ENCODE measurements at places on chromosomes 3 and 15.

DNA sequence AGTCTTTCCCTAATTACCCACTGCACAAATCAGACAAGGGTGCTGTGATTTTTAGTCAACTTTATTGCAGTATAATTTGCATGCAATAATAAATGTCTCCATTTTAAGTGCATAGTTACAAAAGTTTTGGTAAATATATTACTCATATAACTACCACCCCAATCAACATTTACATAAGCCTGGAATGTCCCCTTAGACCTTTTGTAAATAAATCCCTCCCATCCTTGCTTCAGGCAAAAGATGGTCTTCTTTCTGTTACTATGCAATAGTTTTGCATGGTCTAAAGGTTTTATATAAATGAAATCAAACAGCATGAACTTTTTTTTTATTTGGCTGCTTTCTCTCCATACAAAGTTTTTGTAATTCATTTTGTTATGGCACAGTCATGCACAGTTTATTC is 235.4 kb downstream of the PYDC2 start:
- DNase-seq = no peak

- DNase-seq = peak; percentile 98
Observed at GRCh38 chr3:9396632-9397331, 633 bp upstream of the SETD5 start.

GRCh38 chr3:195583831-195584542 is at the start of gene APOD:
Gene APOD (minus strand): TSS chr3:195583940. CDS start chr3:195579461, 4,479 bp downstream.
- DNase-seq = no peak

- DNase-seq = no peak
Observed at GRCh38 chr3:27046351-27046750, 322.8 kb downstream of the NEK10 start.

DNA sequence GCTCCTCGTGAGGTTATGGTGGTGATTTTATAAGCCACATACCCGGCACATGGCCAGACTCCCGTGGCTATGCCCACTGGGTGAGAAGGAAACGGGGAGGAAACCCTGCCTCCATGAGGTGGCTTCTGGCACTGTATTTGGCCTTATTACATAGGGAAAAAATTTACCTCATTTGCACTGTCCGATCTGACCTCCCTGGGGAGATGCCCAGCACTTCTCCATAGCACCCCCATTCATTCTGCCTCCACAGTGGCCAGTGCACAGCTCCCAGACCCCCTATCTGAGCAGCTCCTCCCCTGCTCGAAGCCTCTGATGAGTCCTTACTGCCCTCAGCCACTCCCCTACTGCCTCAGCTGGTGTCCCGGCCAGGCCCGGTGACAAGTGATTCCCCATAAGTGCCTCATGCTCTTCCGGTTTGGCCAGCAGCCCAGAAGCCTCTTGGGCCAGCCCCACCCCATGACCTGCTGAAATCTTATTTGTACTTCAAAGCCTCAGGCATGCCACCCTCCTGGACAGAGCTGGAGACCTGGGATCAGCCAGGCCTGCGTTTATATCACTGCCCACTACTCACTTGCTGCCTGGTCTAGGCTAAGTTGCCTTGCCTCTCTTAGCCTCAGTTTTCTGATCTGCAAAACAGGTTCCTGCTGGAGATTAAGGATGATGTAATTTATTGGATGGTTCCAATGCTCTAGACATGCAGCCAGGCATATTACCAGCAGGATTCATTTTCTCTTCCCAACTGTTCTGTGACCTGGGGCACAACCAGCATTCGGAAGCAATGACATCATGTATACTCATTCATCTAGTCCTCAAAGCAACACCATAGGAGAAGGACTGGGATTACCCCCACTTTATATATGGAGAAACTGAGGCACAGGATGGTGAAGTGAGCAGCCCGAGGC is 30.6 kb upstream of the SLC6A6 start:
- DNase-seq = no peak

DNA sequence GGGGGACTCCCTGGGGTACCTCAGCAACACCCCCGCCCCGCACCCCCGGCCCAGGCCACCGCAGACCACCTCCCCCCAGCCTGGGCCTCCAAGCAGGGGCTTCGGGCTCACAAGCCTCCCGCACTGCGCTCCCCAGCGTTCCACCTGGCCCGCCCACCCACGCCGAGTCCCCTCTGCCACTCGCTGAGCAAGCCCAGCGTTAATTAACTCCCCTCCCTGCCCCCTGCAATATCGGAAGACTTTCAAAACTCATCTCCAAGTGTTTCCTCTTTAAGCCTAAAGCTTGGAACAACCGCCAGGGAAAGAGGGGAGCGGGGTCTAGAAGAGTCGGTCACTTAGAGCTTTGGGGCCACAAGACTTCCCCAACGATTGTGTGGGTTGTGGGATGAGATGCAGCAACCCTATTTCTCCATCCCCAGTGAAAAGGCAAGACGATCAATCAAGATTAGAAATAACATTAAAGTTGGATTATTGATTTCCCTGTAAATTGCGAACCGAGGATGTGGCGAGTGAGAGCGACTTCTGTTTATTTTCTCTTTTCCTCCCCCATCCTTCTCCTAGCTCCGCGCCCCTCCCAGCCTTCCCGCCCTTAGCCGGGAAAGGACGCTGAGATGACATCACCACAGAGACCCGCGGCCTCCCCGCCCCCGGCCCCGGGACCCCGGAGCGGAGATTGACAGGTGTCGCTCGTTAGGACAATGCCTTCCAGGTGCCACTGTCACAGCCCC is 30.2 kb downstream of the NR2F2 start:
- no peak for DNase-seq

GRCh38 chr3:136928240-136928639 is 29.5 kb upstream of the IL20RB start:
- DNase-seq = no peak

DNA sequence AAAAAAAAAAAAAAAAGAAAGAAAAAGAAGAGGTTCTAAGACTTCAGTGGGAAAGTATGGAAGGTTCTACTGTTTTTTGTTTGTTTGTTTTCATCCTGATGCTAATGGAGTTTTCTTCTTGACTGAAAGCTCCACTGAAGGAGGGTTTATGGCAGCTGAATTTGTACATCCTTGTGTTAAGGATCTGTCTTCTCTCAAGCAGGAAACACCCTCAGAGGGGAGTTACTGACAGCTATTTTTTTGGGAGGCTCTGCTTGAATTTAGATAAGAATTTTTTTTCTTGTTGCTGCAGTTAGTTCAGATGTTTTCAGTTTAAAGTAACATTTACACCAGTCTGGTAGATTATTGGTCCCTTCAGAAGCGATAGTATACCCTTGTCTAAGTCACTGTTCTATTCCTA is 325.3 kb downstream of the ROBO2 start:
- no peak for DNase-seq

DNA sequence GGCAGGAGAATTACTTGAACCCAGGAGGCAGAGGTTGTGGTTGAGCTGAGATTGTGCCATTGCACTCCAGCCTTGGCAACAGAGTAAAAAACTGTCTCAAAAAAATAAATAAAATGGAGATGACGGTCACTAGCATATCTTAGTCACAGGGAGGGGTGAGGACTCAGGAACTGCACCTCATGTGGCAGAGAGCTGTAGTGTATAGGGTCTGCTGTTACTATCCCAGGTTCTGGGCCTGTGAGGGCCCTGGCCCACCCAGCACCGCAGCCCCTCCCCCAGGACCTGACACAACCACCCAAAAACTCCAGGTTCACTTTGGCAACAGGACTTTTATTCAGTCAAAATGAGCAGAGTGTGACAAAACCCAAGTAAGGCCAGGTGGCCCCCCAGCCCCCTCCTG is 22.3 kb downstream of the RNU5B-1 start:
- no peak for DNase-seq

- DNase-seq = no peak
Observed at GRCh38 chr3:97838393-97838792, 16.6 kb downstream of the CRYBG3 start.

DNA sequence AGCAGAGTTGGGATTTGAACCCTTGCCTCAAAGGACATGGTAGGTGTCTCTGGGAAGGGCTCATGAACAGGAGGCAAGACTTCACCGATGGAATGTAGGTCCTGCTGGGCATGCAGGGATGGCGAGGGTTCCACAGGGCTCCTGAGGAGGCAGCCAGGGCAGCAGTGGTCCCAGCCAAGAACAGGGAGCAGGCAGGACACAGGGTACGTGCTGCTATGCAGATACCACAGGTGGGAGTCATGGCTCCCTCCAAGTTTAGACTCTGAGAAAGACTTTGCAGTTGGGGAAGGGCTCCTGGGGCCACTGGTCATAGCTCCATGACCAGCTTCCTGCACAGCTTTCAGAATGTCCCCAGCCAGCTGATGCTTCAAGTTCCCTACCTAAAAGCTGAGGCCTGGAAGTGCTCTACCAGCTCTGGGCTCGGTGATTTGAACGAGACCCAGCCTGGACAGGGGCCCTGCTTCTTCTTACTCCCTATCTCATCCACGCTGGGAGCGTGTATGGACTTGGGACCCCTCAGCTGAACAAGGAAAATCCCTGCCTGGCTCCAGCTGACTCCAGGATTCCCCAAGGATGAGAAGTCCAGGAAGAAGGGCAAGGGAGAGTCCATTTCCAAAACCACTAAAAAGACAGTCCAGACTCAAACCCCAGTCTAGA is 747 bp downstream of the MYL3 start:
- no peak for DNase-seq

GRCh38 chr15:50803479-50804180 is 38.1 kb upstream of the SPPL2A start:
- no peak for DNase-seq

DNA sequence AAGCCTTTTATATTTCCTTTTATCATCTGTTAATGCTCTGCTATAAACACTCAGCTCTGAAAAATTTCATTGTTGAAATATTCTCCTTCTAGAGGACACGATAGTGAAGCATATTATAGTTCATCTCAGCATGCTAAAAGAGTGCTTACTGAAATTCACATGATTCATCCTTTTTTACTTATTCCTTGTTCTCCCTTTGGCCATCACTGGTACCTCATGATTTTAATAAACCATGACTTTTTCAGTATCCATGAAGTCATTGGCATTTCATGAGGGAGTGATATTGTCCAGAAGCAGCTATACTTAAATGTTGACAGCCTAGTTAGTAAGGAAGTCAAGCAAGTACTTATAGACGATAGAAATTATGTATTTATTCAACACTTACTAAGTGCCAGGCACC is 112.7 kb downstream of the PROS1 start:
- DNase-seq = no peak

DNA sequence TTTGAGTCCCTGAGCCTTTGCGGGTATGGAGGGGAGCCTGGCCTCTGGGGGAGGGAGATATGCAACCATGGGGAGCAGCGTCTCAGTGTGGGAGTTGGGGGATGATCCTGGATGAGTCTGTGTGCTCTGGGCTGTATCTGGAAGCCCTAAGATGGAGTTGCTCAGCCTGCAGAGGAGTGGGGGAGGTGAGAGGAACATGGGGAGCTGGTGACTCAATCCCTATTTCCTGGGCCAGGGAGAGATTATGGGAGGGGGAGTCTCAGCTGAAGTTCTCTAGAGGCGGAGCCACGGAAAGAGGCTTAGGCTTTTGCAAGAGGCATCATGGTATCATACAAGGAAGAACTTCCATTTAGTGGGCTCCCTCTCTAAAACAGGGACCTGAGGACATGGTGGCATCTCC is 59.5 kb upstream of the TMEM115 start:
- DNase-seq = no peak

DNA sequence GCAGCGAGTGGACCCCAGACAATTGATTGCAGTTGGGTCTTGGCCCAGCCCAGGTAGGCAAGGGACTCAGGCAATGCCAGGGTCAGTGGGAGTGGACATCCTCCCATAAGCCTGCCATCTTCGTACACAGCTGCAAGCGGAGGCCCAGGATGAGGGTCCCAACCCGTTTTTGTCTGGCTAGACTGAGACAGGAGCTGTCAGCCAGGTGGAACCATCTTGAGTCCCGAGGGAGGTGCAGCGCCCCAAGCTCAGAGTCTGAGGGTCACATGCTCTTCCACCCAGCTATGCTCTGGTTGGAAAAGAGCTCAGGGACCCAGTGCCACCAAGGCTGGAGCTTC is 22.6 kb upstream of the IP6K2 start:
- DNase-seq = no peak

GRCh38 chr3:64259636-64260035 is 34.4 kb upstream of the PRICKLE2 start:
- DNase-seq = no peak

GRCh38 chr3:35624698-35625097 is 14.6 kb upstream of the ARPP21 start:
- no peak for DNase-seq

GRCh38 chr3:16618721-16619120 is 13.5 kb upstream of the DAZL start:
- DNase-seq = no peak

DNA sequence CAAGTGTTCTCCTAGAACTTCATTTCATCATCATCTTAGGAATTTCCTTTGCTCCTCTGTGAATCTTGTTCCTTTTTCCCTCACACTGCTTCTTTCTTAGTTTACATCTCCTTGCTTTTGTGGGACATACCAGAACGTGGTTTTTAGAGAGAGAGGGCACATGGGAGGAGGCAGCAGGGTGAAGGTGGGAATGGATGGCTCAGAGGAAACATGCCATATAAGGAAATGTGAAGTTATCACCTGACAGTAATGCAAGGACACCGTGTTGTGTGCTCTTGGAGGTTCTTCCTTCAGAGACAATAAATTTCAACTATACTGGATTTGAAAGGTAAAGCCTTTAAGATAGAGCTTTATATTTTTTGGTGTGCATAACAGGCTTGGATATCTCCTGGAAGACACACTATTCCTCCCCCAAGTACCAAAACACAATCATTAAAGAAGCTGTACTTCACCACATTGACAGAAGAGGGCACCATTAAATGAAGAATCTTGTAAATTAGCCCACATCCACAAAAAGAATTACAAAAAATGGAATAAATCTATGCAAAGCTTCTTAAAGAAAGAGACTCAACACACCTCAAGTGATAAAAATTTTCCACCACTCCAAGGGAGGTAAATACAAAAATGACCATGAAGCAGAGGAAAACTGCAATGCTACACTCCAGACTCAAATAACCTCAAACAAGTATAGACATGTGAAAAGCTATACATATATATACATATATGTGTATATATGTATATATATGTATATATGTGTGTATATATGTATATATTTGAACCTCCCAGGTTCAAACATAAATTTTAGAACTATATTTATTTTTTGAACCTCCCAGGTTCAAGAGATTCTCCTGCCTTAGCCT is 26.1 kb downstream of the RPL39L start:
- DNase-seq = no peak

- DNase-seq = no peak
Observed at GRCh38 chr15:33908406-33908805, 59.9 kb upstream of the CHRM5 start.

DNA sequence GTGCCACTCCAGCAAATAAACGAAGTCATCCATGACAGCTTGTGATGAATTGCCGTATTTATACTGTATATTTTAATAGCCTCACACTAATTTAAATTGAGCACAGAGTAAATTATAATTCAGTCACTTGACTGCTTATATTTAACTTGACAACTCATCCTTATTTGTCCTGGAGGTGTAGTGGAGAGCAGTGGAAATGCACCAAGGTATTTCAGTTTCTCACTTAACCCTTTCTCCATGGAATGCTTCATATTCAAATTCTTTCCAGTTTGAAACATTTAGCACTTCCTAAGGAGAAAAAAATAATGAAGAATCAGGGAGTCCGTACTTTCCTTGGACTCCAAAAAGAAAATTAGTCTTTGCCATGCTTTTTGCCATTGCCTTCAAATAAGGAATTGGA is 99.0 kb downstream of the MAP2K5 start:
- DNase-seq = no peak
